Activated gamma-delta T cell treated with anti-CD3 and anti-CD28 coated beads, Interleukin-2, amount 50 U/mL, for 16 hours (primary cell): ENCODE measurements at places on chromosomes 1 and 21.

GRCh38 chr21:46650476-46651098 lies 15.1 kb downstream of the PRMT2 start:
- no peak for DNase-seq

- DNase-seq: no peak
Measured at GRCh38 chr1:111961016-111961415, 28.5 kb downstream of the KCND3 start.

DNA sequence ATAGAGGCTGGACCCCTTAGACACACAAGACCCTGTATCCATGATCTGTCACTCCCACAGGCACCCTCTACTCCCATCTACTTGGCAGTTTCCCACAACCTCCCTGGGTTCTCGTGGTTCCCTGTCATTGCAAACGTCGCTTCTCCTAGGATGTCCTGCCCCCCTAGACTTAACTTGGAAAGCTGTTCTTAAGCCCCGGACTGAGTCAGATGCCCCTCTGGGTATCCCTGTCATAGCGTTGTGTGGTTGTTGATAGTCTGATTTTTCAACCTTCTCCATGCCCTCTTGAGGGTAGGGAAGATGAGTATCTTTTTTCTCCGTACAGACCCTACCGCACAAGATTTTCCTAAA lies 11.8 kb downstream of the RCC1 start:
- DNase-seq: no peak

DNA sequence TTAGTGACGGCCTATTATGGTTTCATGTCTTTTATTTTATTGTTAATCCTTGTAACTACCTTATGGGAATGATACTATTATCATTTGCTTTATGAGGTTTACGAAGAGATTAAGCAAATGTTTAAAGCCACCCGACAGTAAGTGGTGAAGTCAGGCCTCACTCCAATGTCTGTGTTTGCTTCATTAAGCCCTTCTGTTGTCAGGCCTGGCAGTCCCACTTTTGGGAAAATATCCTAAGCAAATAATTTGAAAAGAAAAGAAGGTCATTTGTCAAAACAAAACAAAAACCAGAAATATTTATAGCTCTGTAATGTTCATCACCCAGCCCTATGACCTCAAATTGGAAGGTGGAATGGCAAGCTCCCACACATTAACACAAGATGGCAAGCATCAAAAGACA lies 40.7 kb upstream of the USP24 start:
- DNase-seq: no peak

DNA sequence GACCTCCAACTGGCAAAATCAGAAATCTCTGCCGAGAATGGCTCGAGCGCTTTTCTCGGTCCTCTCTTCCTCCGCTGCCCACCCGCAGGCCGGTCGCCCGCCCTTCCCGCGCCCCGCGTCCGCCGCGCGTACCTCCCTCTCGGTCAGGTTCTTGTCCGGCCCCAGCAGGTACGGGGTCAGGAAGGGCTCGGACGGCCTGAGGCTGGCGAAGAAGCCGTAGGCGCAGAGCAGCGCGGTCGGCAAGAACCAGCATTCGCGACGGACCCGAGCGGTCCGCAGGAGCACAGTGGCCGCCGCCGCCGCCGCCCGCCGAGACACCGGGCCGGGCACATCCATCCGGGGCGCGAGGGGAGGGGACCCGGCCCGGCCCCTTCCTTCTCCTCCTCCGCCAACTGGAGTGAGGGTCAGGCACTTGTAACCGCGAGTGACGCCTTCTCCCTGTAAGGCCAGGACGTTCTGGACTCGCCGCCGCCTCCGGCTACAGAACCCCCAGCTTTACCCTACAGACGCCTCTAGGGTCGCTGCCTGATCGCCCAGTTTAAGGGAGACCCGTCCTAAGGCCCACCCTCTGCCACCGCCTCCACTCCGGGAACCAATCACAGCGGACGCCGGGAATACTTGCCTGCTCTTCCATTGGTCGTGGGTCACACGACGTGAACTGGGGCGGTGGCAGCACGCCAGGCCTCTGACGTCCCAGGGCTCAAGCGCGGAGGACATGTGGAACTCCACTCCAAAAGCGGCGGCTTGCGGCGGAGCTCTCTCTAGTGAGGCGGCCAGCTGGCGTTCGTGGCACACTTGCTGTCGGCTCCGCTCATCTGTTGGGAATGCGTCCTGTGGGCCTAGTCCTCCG lies at the start of gene SLC19A2:
Gene SLC19A2 (minus strand): TSS at position 514 of the 850 bp plus-strand sequence. CDS start 178 bp downstream, at position 336.
- peak; percentile 88 for DNase-seq

- DNase-seq: no peak
Measured at GRCh38 chr1:1758059-1758621, 20.1 kb downstream of the NADK start.

- no peak for DNase-seq
Measured at GRCh38 chr21:42388740-42389448, 7.0 kb downstream of the TMPRSS3 start.

GRCh38 chr21:42007356-42007940 lies 2.7 kb downstream of the ZBTB21 start:
- no peak for DNase-seq

GRCh38 chr1:226657895-226658545 lies 81.1 kb downstream of the ITPKB start:
- no peak for DNase-seq

DNA sequence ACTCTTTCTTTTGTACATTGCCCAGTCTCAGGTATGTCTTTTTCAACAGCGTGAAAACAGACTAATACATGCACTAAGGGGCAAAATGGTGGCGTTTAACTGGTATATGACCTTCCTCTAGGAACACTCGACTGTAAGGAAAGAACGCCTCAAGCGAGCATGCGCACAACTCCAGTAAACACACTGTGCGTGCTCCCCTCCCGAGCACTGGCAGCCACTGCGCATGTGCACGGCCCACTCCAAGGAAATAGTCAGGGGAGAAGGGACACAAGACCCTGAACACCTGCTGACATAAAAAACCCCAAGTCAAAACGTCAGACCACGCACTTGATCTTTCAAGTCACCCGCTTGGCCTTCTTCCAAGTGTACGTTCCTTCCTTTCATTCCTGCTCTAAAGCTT lies 173.5 kb downstream of the NPHP4 start:
- DNase-seq: no peak

DNA sequence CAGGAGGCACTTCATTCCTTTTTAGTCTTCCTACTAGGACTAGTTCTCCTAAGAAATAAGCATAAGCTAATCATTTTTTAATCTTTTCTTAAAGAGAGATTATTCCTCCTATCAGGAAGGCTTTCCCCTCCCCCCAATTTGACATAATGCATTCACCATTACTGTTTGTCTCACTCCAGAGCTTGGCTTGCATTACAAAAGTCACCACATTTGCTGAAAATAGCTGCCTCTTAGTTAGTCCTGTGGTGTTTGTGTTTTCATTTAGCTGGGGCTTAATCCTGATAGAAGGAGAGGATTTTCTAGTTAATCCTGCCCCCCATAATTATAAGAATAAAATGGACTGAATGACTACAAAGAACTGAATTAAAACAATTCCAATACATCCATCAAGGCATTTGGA lies 307.1 kb upstream of the RRP15 start:
- DNase-seq: no peak
